Thoracic aorta (tissue), 2 donors: ENCODE measurements at places on chromosomes 3 and 15.

GRCh38 chr3:15634671-15635070 is 33.1 kb downstream of the BTD start:
- no peak for DNase-seq

GRCh38 chr15:74307827-74308811 is 59.3 kb downstream of the CYP11A1 start:
- no peak for DNase-seq

DNA sequence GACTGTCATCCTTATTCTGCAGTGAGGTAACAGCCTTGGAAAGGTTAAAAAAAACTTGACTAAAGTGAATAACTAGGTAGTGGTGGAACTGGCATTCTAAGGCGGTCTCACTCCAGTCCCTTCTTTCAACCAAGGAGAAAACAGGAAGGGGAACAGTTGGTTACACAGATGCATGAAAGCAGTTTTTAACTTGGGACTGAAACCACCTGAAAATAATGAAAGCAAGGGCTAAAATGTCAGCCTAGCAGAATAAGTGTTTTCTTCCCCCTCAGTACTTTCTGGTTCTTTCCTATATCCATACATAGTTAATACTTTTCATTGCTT is 748 bp upstream of the AVEN start:
- no peak for DNase-seq

DNA sequence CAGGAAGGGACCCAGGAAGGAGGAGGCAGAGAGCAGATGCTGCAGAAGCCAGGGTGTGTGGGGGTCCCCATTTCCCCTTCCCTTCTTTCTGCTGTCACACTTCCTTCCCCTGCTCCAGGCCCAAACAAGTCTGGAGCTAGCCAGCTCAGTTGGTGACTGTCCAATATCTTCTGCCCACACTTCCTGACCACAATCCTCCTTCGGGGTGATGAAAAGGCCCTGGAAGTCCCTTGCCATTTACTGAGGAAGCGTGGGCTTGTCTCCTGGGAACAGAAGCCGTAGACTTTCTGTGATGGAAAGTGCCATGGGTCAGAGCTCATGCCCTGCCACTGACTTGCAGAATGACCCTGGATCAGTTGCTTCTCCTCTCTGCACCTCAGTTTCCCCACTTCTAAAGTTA is 39.0 kb downstream of the ANAPC13 start:
- DNase-seq: no peak

DNA sequence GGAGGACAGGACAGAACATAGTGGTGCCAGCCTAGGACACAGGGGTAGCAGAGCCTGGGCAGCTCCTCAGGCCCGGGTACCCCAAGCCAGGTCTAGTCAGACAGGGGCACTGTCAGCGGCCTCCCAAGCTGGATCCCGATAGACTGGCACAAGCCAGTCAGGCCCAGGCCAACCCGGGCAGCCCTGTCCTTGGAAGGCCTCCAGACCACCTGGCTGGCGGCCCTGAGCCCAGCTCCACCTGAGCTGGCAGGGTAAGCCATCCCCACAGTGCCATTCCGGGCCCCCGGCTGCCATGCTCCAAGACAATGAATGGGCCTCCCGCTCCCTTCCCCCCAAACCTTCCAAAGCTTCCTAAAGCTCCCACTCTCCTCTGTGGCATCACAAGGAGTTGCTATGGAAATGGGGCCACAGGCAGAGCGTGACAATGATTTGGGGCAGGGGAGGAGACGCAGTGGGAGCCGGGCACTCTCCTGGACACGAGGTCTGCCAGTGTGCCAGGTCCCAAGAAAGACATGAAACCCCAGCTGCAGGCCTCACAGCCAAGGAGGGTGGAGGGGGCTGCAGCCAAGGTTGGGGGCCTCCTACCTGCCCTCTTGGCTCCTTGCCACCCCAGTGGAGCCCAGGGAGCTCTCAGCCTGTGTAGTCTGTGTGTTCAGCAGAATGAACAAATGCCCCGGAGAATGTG is 165.6 kb upstream of the LINGO1 start:
- no peak for DNase-seq

GRCh38 chr15:73907035-73907408 is 19.2 kb upstream of the LOXL1 start:
- DNase-seq: no peak

GRCh38 chr3:88985491-88985890 is 121.9 kb upstream of the EPHA3 start:
- no peak for DNase-seq

- no peak for DNase-seq
Measured at GRCh38 chr3:112633757-112634156, 7.2 kb downstream of the CCDC80 start.

GRCh38 chr3:187662848-187663409 is 7.3 kb downstream of the SST start:
- DNase-seq: no peak

- DNase-seq: no peak
Measured at GRCh38 chr3:186669378-186670084, 3.7 kb downstream of the HRG start.

- no peak for DNase-seq
Measured at GRCh38 chr3:115401851-115402501, 221.3 kb upstream of the GAP43 start.

GRCh38 chr15:36769098-36769497 is 189.7 kb downstream of the CDIN1 start:
- DNase-seq: no peak

GRCh38 chr3:73559749-73560148 is 65.0 kb downstream of the PDZRN3 start:
- DNase-seq: no peak

DNA sequence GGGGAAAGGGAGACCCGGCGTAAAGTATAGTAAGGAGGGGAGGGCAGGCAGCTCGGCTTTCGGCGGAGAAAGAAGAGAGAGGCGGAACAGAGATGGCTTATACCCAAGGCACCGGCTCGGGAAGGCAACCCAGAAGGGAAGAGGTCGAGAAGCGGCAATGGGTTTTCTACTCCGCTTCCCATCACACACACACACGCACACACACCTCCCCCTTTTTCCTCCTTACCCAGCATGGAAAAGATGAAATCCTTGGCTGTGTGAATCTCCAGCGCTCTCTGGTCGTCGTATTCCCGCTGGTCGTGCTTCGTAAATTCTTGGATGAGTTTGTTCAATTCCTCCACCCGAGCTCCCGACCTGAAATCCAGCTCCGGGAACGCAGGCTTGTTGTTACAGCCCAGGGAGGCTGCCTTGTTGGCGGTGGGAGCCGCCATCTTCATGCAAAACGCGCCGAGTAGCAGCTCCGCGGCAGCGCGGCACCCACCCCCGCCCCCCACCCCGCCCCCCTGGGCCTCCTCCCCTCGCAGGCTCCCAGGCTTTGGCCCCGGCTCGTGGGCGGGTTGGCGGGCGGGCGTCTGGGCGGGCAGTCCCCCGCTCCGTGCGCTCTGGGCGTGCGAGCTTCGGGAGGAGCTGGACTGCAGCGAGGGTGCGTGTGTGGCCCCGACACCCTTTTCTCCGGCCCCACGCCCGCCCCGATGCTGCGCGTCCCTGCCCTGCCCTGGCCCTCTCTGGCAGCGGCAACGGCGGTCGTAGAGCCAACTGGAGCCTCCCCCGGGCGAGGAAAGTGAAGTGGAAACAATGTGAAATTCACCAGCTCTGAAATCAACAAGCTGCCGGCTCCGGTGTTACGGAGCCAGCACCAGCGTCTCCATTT is at the start of gene MB21D2:
TSS of gene MB21D2 (minus strand) at position 453 of the 871 bp plus-strand sequence. CDS start at position 437, 16 bp downstream.
- peak; percentile 40 for DNase-seq

DNA sequence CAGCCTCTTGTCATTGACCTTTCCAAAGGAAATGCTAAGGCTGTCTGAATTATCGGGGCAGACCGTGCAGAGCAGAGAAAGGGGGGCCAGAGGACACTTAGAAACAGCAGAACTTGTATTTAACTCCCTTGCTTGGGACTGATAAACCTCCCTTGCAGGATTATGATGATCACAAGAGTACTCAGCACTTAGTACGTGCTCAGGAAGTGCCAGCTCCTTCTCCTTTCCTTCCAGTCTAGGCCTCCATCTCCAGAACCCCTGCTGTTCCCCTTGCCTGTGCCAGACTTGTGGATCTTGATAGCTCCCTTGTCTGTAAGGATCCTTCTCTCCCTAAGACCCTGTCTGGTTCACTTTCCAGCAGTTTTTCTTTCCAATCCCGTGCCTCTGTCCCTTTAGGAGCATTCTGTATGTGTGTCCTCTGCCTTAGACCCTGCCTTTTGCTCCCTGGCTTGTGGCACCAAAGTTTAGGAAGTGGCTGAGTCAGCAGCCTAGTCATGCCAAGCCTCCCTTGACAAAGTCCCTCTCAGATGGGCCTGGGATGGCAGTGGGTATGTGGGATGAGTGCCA is 747 bp downstream of the SORD start:
- DNase-seq: no peak

- DNase-seq: no peak
Measured at GRCh38 chr3:54659347-54659746, 268.5 kb downstream of the LRTM1 start.

- no peak for DNase-seq
Measured at GRCh38 chr3:55305696-55306485, 181.2 kb downstream of the WNT5A start.

DNA sequence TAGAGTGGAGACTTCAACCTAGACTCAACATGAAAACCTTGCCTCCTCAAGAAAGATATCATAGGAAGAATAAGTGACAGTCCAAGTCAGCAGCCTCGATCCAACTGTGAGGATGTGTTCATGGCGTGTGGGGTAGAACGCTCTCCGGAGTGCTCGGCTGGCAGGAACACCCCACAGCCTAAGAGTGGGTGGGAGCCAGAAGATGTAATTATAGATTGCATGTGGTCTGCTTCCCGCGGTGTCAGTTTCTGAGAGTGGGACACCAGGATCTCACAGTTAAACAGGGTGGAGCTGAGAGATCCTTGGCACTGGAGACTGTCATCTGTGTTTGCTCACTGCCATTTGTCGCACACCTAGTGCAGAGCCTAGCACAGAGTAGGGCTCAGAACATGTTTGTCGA is 158.0 kb downstream of the CTNNB1 start:
- no peak for DNase-seq

- peak; percentile 39 for DNase-seq
Measured at GRCh38 chr3:112770032-112770626, 76.5 kb downstream of the CD200R1L start.

- no peak for DNase-seq
Measured at GRCh38 chr3:183837390-183837789, 12.0 kb upstream of the MAP6D1 start.

- no peak for DNase-seq
Measured at GRCh38 chr3:4584456-4585249, 91.5 kb downstream of the ITPR1 start.

DNA sequence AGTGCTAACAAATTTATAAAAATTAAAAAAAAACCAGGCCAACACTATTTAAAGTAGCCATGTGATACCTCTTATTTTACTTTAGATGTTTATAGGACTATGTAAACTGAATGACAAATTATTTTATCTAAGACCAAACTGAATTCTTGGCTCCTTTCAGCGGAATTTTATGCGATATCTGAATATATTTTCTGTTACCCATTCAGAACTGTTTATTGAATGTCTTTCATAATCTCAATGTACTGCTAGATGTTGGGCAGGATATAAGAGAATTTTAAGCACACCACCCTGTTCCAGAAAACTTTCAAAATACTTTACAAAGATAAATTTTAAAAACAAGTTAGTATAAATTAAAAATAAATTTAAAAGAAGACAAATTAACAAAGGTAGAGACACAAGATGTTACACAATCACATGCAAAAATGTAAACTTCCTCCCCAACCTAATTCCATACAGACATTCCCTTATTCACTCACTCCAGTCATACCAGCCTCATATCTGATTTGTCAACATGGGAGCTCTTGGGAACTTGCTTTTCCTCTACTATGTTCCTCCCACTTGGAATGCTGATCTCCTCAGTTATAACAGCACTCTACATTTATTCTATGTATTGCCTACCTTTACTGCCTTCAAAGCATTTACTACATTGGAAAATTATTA is 154.6 kb upstream of the MBNL1 start:
- DNase-seq: no peak

- DNase-seq: no peak
Measured at GRCh38 chr15:58556028-58556361, 124.2 kb downstream of the LIPC start.

- no peak for DNase-seq
Measured at GRCh38 chr15:87614704-87615103, 641.8 kb downstream of the NTRK3 start.

GRCh38 chr3:94961423-94962100 is 898.7 kb downstream of the NSUN3 start:
- DNase-seq: no peak

- no peak for DNase-seq
Measured at GRCh38 chr15:85274315-85275050, 105.9 kb upstream of the AKAP13 start.

DNA sequence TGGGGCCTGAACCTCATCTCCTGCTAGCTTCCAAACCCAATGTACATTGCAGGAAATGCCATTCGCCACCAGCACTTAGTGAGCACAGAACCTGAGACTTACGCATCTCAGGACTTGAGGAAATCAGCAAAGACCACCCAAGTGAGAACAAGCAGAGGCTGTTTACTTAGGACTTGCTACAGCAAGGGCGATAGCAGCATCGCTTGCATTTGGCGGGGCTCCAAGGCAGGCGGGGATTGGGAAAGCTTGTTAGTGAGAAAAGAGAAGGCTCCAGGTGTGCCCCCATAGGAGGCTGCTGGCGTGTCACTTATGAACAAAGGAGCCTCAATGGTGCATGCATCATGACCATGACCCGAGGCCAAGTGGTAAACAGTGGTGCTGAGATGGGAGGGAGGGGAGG is 19.7 kb downstream of the SLC6A20 start:
- DNase-seq: no peak

DNA sequence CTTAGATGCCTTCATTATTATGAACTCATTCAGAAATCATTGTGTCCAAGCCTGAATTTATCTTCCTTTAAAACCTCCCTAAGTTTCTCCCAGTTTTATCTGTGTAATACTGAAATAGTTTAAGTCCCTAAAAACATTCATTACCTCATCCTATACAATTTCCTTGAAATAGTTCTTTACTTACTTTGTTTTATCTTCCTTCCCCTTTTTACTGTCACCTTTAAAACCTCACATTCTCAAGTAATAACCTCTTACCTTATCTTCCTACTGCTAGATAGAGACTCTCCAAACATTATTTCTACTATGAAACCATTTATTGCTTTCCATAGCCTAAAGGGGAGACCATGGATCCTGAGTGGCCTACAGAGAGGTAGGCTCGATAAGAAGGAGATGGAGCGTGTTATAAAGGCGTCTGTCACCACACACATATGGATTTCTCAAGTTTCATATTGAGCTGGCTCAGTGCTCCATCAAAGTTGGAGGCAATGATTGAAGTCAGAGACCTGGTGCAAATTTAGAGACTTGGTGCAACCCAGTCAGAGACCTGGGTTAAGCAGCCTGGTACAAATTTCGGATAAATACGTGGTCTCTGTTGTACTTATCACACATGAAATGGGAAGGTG is 140.4 kb downstream of the NFKBIZ start:
- DNase-seq: no peak

DNA sequence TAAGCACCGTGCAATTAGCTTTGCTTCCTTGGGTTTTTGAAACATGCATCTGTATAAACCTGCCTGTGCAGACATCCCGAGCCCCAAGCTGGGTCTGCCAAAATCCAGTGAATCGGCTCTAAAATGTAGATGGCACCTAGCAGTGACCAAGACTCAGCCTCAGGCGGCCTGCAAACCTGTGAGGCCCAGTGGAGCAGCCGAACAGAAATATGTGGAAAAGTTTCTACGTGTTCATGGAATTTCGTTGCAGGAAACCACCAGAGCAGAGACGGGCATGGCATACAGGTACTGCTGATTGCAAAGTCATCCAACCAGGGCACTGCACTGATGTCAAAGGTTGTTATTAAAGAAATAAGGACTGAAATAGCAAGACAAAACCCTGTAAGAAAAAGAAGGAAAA is 22.8 kb downstream of the KCNAB1 start:
- DNase-seq: no peak

- DNase-seq: no peak
Measured at GRCh38 chr3:55721716-55722484, 234.8 kb upstream of the WNT5A start.
